ENCODE measurements at places on chromosomes 6 and 20.

- DNase-seq, result no peak
Observed at GRCh38 chr20:32820698-32821377, 1.1 kb downstream of the MAPRE1 start.

DNA sequence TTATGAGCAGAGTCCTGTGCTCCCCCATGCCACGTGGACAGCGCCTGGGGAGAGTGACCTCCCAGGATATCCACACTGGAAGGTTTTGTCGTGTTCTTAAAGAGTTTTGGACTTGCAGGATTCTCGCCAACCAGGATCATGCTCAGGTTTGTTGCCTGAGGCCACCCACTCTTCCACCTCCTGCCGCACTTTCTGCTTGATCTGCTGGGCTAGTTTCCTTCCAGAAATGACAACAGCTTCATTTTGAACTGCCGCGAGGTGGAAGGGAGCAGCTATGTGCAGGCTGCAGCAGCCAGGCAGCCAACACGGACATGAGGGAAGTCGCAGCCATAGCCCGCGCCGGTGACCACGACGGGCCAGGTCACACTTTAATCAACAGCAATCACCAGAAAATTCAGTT lies 27.7 kb upstream of the SEC63 start:
- DNase-seq, result no peak

GRCh38 chr6:32969685-32970412 lies 1.5 kb downstream of the BRD2 start:
- DNase-seq, result peak; percentile 75

DNA sequence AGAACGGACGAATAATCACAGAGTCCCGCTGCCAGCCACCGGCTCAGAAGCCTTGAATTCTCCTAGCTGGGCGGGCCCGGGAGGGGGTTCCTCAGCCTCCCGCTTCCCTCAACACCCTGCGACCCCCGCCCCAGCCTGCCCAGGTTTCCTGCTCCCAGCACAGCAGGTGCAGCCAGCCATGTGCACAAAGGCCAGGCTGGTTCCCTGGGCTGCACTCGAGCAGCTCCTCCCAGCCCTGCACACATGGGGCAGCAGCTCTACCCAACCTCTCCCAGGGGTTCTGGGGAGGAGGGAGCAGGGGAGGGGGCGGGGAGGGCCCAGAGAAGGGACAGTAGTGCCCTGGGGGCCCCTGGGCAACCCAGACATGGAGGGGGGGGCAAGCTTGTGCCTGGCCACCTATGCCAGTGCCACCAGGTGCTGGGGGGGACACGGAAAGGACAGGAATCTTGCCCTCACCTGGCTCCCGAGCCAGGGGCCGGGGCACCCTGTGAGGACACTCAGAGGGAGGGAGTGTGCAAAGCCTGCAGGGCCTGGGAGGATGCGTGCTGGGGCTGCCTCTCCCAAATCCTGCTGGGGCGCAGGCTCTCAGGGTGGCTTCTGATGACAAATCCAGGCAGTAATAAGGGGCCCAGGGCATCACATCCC lies 1.2 kb upstream of the NTSR1 start:
- no peak for DNase-seq

DNA sequence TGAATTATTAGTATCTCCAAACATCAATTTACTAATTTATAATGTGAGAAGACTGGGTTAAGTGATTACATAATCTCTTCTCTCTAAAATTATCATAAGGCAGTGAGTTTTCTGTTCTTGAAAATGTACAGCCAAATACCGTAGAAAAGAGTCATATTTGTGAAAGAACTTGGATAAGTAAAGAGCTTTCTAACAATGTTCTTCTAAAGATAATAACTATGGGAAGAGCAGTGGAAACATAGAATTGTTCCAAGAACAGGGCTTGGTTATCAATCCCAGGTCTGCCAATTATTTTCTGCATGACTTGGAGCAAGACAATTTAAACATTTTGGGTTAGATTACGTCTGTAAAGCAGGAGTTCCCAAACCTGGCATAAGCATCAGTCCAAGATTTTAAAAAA lies 198.1 kb upstream of the SGK1 start:
- DNase-seq, result no peak

GRCh38 chr6:139027620-139028182 lies 844 bp upstream of the ABRACL start:
- DNase-seq, result peak; percentile 16

- peak; percentile 97 for DNase-seq
Observed at GRCh38 chr6:83867527-83868161, 8.2 kb downstream of the CYB5R4 start.

DNA sequence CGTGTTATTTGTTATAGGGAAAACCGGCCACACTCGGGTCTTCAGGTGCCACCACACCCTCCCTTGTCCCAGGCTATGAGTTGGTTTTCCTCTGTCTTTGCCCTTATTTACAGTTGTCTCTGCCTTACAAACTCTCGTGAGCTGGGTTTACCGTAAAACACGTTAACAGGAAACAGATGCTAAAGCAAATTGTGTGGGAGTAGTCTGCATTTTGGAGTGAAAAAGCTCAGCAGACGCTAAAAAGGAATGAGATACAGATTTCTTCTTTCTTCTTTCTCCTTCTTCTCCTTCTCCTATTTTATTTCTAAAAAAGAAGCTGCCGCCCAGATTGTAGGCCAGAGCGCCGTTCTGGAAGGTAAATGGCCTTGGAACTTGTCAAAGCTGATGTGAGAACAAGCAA lies 51.9 kb downstream of the APCDD1L start:
- no peak for DNase-seq

- DNase-seq, result no peak
Observed at GRCh38 chr6:23414051-23414445, 712.0 kb upstream of the NRSN1 start.

- no peak for DNase-seq
Observed at GRCh38 chr20:48749437-48749836, 78.4 kb downstream of the PREX1 start.

GRCh38 chr20:20212675-20213096 lies 155.2 kb upstream of the INSM1 start:
- DNase-seq, result no peak

GRCh38 chr6:139376017-139376330 lies 1.5 kb upstream of the CITED2 start:
- peak; percentile 63 for DNase-seq

Measured in inflammatory macrophage (primary cell).